ENCODE measurements at places on chromosomes 3 and 15. TPM values are rescaled to one million over a fixed set of nuclear protein-coding genes. Genes with fewer than 3 reads are reported as not detected.
A peak's percentile ranks its signal among the peaks of the same experiment; 100 is the strongest.

DNA sequence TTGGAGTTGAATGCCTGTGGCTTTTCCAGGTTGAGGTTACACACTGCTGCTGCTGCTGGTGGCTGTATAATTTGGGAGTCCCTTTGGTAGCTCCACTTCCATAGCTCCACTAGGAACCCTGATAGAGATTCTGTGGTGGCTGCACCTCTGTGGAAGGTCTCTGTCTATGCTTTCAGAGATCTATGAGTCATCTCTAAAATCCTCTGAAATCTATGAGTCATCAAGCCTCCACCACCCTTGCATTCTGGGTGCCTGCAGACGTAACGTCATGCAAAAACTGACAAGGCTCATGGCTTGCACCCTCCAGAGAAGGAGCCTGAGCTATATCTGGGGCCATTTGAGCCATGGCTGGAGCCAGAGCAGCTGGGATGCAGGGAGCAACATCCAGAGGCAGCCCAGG, 1037.0 kb upstream of the CFAP20DC start:
- DNase-seq: no peak

DNA sequence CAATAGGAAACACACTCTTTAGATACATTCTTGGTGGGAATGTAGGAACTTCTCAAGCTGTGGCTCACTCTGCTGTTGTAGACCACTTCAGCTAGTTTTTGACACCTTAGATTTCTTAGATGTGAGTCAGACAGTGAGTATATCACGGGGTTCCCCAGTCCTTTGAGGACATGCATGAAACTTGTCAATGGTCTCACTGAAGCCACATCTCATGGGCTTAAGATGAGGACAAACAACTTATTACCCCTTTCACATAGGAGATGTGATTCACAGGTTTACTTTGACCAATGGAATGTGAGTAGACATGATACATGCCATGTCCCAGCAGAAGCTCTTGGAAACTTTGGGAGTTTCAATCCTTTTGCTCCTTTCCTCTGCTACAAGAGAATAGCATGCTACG, 325.5 kb downstream of the CHST2 start:
- no peak for DNase-seq

DNA sequence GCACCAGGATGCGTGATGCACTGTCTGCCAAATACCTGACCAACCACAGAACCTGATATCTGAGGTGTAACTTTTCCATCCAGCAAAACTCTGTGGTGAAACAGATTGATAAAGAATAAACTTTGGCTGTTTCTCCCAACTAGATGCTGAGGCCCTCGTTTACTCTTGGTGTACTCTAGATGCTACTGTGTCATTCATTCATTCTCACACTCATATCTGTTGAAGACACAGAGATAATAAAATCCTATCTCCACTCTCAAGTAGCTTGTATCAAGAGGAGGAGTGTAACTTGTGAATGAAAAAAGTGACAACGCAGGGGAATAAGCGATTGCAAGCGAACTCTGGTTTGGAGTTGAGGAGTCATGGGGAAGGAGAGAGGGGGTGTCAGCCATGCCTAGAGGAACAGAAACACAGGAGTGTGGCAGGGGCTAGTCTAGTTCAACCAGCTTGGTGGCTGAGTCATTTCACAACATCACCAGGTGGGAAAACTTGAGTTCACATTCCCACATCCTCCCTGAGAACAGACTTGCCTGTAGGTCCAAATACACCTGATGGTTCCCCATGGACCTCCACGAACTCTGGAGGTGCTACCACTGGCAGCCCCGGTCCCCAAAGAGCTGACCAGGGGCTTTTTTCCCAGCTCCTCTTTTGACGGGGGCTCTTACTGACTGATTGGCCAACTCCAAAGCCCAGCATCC, 73.3 kb upstream of the SNRK start:
- DNase-seq: no peak

- no peak for DNase-seq
Measured at GRCh38 chr15:95761501-95762165, 568.9 kb upstream of the NR2F2 start.

DNA sequence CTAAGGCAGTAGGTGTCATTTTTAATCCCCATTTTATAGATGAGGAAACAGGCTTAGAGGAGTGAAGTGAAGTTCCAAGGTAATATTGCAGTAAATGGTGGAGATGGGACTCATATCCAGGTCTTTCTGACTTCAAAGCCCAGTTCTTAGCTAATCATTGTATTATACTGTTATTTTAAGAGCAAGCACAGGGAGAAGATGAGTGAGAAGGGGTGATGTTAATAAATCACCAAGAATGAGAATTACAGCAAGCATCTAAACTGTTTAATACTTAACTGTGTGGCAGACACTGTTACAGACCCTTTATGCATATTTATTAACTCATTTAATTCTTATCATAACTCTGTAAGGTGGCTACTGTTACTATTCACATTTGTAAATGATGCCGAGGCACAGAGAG, 61.2 kb downstream of the VPS8 start:
- DNase-seq: no peak

DNA sequence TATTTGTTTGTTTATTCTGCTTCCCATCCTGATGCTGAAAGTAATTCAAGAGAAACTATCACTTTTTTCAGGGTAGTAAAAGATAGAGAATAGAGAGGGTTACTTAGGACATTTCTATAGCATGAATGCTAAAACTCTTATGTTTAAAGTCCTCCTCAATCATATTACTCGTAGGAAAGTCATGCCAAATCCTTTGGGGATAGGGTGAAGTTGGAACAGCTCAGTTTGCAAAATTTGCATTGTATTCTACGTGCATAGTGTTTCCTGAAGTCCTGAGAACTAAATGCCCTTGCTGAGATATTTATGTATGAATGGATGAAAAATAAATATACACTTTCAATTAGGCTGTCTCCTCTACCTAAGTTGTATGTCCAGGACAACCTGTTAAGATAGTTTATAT, 14.6 kb downstream of the PLSCR5 start:
- DNase-seq: no peak

DNA sequence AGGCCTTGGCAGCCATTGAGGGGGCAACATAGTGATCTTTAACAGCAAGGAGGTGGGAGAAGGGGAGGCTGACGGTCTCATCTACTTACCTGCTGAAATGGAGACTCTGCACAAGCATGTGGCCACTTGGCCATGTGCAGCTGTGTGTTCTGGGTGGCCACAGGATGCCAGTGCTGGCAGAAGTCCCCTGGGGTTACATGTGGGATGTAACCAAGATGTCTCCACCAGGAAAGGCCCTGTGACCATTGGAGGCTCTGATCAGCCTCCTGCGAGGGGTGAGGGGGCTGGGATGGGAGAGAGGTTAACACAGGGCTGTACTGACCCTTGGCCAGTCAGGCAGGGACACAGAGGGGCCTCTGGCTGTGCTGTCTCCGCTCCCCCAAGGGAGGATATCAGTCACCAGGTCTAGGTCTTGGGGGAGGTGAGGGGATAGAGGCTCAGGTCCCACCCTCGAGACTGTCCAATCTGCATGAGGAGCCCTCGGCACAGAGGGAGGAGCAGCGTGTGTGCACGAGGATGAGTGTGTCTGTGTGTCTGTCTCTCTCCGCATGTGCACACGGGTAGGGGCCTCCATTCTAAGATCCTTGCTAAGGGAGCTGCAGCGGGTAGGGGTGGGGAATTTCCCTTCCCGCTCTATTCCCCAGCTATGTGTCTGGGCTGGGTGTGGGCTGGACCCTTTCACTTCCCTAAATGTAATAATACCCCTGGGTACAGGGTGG, 19.5 kb downstream of the PRKCD start:
- DNase-seq: no peak

DNA sequence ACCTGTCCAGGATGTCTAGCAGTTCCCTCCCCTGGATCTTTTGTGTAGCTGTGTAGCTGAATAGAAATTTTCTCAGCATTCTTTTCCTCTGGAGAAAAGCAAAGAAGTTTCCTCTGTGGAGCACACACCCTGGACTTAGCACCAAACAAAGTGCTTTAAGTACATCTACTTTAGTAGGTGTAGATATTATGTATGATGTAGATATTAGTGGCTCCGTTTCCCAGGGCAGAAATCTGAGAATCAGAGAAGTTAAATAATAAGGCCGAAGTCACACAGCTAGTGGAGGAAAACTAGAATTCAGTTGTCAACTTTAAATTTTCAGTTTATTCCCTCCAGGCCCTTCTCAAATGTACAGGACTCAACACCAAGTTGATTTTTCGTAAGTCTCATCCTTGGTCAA, 401.7 kb upstream of the NR2F2 start:
- DNase-seq: no peak

- no peak for DNase-seq
Measured at GRCh38 chr3:140552403-140552802, 125.5 kb upstream of the TRIM42 start.

DNA sequence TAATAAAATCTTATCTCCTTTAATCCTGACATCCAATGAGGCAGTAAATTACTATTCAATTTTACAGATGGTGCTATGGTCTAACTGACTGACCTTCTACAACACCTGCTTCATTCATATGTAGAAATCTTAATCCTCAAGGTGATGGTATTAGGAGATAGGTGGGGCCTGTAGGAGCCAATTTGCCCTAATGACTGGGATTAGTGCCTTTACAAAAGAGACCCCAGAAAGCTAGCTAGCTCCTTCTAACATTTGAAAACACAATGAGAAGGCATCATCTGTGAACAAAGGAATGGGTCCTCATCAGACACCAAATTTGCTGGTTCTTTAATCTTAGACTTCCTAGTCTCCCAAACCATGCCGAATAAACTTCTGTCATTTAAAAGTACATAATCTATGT, 137.4 kb upstream of the UBP1 start:
- no peak for DNase-seq

GRCh38 chr15:32042269-32042972, 12.1 kb downstream of the CHRNA7 start:
- no peak for DNase-seq

DNA sequence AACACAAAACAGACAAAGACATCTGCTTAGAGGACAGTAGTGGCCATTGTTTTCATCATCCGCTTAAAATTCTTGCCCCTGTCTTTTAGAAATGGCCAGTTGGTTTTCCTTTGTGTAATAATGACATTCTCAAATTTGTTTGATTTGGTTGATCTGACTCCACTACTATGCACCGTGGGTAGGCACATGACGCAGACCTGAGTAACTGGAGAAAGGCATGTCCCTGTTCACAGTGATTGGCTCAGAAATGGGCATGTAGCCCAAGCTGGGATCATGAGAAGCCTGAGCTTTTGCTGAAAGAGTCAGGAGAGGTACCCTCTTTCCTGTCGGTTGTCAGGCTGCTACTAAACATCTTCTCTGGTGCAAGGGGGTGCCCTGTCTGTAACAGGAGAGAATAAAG, 36.6 kb upstream of the MAGI1 start:
- no peak for DNase-seq

DNA sequence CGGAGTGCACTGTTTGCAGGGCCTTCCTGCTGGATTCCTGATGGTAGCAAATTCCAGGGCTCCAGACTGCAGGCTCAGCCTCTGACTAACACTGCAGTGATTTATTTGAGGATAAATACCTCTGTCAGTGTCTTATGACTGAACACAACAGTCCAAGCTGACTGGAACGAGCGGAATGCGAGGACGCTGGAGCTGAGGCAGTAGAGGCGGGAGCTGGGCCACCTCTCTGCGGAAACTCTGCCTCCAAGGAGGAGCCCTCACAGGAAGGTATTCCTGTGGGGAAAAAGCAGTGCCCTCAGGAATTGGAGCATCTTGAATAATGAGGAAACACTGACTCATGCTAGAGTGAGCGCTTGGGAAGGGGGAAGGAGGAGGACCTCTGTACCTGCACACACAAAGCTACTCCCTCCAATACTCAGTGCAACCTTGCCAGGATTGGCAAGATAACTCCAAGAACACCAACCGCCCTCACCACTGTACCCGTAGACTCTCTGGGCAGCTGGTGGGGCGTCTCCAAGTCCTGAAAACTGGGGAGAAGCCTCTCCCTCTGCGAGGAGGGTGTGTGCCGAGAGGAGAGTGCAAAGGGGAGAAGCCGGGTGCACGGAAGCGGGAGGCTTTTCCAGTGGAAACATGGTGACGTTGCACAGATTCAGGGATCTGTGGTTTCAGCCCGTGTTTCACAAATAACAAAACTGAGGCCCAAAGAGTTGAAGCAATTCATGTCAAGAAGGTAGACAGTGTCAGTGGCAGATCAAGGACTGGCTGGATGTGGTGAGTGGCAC, 43.0 kb downstream of the VGLL4 start:
- peak; percentile 79 for DNase-seq

DNA sequence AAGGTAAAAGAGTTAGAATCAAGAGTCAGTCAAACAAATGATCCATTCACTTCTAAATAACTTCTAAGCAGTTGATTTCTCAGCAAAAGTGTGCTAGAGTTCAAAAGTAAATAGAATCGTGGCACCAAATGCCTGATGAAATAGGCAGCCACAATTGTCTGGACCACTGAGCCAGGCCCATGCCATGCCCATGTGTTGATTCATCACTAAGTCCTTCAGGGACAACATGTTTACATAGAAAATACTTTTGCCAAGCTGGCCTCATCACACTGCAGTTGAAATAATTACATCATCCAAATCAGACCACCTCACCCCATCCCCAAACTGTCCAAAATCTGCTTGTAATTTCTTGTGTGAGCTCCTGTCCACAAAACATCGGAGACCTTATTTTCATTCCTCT, 216.3 kb downstream of the IGSF11 start:
- DNase-seq: no peak

DNA sequence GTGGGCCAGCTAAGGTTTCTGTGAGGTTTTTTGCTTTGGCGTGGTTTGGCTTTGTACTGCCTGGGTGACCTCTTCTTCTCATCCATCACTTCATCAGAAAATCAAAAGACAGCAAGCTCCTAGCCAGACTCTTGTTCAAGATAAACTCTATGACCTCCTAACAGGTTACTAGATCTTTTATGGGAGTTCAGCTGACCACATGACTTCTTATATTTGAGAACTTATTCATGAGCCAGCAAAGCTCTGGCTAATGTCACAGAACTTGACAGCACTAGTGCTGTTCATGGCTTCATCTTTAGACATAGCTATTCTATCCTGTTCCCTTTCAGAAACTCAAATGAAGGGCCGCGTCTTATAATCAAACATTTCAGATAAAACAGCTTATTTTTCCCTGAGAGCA, 527.1 kb upstream of the GOLIM4 start:
- DNase-seq: no peak

DNA sequence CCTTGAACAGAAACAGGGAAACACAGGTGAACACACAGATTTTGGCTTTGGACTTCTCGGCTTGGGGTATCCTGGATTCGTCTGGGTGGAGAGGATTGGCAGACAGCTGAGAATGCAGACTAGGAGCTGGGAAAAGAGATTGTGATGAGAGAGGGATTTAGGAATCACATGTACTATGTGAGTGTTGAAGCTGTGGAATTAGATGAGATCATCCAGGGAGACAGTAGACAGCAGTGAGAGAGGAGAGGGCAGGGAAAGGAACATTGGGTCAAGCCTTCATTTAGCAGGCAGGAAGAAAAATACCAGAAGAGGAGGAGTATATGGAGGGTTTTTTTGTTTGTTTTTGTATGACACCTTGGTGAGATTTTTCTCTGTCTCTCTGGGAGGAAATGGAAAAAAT, 262.1 kb upstream of the TBL1XR1 start:
- DNase-seq: no peak

Gene TXNRD3
- total RNA-seq: 25.1 TPM

Gene CYP1A1
- total RNA-seq: 0.18 TPM

Gene PLSCR2
- total RNA-seq: 0.71 TPM

Gene TMCO5A
- not detected for total RNA-seq

Gene ANKRD63
- total RNA-seq: not detected

Gene FAH
- total RNA-seq: 21.0 TPM

Gene MAPKAPK3
- 19.5 TPM for total RNA-seq

Gene CFAP20DC
- total RNA-seq: 0.49 TPM

Gene SLC28A1
- 0.45 TPM for total RNA-seq
